Choroid plexus epithelial cell (primary cell): ENCODE measurements at places on chromosomes 4 and X.

DNA sequence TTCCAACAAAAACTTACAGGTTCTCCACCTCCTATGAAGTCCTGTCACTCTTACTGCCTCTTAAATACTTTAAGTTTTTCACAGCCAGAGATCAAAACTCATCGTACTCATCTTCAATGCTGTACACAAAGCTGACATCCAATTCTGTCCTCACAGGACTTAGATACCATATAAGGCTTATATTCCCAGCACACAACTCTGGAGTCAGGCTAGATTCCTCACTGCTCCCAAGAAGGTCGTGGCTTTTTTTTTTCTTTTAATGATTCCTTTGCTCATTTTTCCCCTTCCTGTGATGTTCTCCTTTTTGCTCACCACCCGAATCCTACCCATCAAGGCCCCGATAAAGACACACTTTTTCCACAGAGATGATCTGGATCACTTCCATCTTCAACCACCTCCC lies 914 bp downstream of the TRAPPC2 start:
- DNase-seq = no peak

DNA sequence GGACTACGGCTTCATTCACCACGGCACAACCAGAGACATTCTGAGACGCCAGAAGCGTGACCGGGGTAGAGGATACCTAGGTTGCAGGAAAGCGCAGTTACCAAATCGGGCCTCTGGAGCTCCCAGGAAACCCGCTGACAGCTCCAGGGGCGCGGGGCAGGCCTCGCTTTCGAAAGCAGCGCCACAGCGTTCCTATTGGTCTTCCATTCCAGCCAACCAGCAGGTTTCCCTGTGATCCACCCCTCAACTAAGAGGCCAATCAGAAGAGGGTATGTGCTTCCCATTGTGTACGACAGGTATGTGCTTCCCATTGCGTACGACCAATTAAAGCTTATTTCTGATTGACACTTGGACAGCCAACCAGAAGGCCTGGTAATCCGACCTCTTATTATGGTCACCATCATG lies 14.9 kb downstream of the SNX12 start:
- peak; percentile 79 for DNase-seq

GRCh38 chrX:123818243-123818642 lies 41.6 kb upstream of the XIAP start:
- peak; percentile 51 for DNase-seq

- DNase-seq = no peak
Measured at GRCh38 chr4:164924670-164925238, 47.8 kb downstream of the APELA start.

DNA sequence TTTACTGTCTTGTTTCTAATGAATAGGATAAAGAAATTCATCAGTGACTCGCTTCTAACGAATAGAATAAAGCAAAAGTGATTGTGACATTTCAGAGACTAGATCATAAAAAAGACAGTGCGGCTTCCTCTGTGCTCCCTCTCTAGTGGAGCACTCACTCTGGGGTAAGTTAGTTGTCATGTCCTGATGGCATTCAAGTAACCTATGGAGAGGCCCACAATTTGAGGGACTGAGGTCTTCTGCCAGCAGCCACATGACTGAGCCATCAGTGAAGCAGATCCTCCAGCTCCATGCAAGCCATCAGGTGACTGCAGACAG lies 72.4 kb downstream of the YIPF6 start:
- DNase-seq = no peak

GRCh38 chr4:124276461-124276860 lies 436.1 kb downstream of the ANKRD50 start:
- no peak for DNase-seq

GRCh38 chrX:66015900-66016689 lies 23.8 kb downstream of the VSIG4 start:
- no peak for DNase-seq

DNA sequence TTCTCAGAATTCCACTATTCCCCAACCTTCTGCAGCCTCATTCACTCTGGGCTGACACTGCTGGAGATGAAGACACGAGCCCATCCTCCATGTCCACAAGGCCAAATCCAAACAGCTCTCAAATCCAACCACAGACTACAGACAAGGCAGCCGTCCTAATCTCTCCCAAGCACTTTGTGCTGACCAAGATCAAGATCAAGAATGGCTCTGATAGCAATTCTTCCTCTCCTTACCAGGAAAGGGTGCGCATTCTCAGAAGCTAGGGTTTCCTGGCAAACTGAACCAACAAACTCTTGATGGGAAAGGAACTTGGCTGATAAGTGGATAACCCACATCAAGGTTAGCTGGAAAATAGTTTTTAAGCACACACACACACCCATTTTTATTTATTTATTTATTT lies 26.5 kb downstream of the RELL1 start:
- no peak for DNase-seq
